ENCODE measurements at places on chromosomes 3 and 15.

GRCh38 chr3:112925969-112926368 is 48.9 kb downstream of the CD200R1 start:
- no peak for DNase-seq

- no peak for DNase-seq
These were observed 269.5 kb upstream of the ATP11B start for GRCh38 chr3:182523836-182524235.

GRCh38 chr3:36833160-36833814 is 68.9 kb upstream of the DCLK3 start:
- DNase-seq = no peak

DNA sequence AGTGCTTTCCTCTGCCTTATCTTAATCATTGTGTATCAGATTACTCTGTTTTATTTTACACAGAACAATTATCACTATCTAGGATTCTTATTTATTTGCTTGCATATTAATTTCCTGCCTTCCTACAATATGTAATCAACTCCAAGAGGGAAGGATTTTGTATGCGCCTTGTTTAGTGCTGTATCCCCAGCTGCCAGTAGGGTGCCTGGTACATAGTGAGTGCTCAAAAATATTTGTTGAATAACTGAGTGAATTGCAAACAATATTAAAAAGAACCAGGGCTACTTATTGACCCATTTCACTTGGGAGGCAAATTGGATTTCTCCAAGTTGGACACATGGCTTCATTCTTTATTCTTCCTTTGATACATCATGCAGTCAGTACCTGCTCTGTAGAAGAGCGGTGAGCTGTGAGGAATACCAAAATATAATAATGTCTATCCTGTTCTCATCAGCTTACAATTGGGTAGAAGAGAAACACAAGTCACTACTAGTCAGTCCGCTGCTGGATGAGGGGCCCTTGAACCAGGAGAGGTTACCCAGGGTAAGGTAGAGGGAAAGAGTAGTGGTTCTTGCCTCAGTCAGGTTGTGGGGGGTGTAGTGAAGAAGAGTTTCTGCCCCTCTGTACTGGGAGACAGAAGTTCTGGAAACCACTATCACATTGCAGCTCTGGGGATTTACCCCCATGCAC is 233.9 kb upstream of the ZBTB20 start:
- DNase-seq = no peak

DNA sequence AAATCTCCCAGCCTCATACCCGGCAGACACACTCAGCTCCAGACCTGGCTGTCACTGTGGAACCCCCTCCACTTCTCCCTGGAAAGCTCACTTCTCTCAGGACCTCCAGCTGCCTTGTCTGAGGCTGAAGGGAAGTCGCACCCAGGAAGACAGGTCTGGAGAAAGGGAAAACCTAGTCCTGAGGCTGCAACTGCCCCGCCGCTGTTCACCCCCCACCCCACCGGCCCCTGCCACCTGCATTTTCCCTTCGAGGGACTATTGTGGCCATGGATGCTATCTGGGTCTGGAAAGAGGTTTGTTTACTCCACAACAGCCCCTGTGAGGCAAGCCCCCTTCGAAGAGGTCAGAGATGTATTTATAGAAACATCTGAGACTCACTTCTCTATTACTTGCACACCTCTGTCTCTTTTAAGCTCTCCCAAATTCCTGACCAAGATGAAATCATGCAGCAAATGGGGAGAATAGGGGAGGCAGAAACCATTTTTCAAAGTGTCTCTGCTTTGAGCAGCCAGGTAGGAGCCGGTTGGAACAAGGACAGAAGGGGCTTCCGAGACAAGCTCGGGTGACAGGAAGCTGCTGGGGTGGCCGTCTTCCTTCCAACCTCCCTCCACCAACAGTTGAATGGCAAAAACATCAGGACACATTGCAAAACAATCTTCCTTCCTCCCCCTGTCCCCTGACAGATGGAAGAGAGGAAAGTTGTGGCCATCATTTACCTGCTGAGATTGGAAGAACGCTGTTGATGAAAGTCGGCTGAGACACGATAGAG is 518 bp downstream of the COLQ start:
- no peak for DNase-seq

GRCh38 chr3:161043336-161044035 is 61.7 kb downstream of the B3GALNT1 start:
- no peak for DNase-seq

GRCh38 chr15:68829068-68829467 is 8.4 kb upstream of the ANP32A start:
- no peak for DNase-seq

DNA sequence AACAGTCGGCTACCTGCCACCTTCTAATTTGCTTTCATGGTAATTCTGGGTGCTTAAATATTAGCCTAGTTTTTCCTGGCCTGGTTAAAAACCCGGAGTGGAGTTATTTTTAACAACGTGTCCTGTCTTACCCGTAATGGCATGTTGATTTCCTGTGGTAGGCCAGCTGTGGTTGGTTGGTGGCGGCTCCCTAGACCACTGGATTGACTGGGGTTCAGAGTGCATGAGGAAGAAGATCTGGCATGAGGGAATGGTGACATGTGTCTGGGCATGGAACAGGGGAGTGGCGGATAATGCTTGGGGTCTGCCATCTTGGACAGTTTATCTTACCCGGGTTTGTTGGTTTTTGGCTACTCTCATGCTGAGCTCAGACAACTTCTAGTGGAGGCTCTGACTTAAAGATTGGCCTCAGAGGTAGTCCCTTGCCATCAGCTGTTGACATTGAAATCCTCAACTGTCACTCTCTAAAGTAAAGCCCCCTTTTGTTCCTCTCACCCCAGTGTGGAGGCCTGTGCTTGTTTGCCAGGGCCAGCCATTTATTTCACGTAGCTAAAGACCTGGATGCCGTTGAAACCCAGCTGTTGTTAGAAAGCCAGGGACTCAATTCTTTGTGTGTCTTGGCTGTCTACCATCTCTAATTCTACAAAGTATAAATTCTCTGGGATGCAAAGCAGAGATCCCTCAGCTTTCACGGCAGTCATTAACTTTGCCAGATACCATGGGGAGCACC is 81.6 kb downstream of the DNASE1L3 start:
- no peak for DNase-seq

DNA sequence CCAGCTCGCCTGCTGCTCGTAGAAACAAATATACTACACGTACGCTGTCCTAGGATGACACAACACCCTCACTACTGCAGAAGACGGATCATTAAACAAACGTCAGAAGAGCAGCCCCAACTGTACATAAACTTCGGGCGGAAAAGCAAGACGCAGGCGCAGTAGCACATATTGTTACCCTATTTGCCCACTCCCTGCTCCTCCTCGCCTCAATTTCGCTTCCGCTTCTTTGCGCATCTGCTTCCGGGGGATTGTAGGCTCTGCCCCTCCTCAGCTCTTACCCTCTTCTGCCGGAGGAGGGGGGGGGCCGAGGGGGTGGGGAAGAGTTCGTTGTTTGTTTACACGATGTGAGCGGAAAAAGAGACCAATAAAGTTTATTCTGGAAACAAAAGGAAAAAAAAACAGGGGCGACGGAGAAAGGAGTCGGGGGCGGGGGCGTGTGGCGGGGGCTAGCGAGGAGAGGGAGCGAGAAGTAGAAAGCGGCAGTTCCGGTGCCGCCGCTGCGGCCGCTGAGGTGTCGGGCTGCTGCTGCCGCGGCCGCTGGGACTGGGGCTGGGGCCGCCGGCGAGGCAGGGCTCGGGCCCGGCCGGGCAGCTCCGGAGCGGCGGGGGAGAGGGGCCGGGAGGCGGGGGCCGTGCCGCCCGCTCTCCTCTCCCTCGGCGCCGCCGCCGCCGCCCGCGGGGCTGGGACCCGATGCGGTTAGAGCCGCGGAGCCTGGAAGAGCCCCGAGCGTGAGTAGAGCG is at the start of gene PIK3CA:
Gene PIK3CA (plus strand): TSS at position 485 of the 743 bp plus-strand sequence. CDS start 50,469 bp downstream, outside the sequence.
- peak; percentile 98 for DNase-seq

- DNase-seq = no peak
These were observed 22.5 kb upstream of the TSC22D2 start for GRCh38 chr3:150385296-150386242.
